ENCODE measurements at places on chromosomes 2 and 18.

GRCh38 chr2:159793326-159793725 is 4.7 kb downstream of the CD302 start:
- no peak for DNase-seq

GRCh38 chr2:5501807-5502206 is 190.4 kb upstream of the SOX11 start:
- DNase-seq, result no peak

GRCh38 chr2:567865-568638 is 109.2 kb downstream of the TMEM18 start:
- DNase-seq, result no peak

DNA sequence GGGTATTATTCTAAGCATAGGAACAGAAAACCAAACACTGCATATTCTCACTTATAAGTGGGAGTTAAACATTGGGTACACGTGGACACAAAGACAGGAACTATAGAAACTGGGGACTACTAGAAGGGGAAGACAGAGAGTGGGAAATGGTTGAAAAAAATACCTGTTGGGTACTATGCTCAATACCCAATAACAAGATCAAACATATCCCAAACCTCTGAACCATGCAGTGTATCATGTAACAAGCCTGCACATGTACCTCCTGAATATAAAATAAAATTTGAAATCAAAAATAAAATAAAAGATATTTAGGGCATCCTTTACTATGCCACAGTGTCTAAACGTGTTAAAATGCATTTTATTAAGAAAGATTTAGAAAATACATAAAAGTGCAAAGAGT is 221.0 kb upstream of the TFPI start:
- no peak for DNase-seq

DNA sequence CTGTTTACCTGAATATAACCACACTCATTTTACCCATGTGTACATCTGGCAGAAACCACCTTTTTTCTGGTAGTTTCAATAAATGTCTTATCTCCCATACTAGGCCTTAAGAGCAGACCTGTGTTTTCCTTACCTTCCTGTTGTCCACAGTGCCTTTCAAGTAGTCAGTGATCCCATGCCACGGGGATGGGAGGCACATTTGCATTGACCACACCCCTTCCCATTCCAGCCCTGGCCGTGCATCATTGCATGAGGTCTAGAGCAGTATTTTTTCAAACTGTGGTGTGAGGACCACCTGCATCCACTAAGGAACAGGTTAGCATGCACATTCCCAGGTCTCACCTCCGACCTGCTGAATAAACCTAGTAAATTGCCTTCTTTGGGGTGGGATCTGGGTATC is 165.2 kb upstream of the FOSL2 start:
- no peak for DNase-seq

DNA sequence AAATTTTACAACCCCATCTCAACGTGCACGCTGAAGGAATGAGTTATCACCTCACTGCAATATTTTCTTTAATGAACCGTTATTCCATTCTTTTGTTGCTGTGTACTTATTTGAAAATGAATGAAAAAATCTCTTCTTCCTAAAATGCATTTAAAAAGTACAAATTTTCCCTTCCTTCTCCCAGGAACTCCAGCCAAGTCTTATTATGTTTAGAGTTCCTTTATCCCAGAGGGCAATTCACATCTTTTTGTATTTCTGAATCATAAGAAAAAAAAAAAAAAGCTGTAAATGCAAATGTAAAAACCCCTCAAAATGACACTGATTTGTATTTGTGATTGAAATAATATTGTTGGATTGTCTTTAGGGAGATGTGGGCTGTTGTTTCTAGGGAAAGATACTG is 2194.3 kb upstream of the CELF4 start:
- no peak for DNase-seq

DNA sequence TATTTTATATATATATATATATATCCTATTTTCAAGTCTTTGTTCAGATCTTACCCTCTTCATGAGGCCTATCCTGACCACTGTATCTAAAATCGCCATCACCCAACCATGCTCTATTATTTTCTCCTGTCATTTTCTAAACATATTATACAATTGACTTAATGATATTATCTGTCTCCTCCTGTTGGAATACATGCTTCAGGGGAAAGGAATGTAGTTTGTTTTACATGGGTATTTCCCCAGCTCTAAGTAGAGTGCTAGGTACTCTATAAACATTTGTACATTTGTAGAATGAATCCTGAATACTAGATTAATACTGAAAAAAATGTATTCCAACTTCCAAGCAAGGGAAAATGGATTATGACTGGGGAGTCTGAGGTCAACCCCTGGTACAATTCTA is 26.2 kb downstream of the TTC21B start:
- DNase-seq, result no peak

GRCh38 chr2:128421286-128421685 is 102.6 kb upstream of the HS6ST1 start:
- no peak for DNase-seq

DNA sequence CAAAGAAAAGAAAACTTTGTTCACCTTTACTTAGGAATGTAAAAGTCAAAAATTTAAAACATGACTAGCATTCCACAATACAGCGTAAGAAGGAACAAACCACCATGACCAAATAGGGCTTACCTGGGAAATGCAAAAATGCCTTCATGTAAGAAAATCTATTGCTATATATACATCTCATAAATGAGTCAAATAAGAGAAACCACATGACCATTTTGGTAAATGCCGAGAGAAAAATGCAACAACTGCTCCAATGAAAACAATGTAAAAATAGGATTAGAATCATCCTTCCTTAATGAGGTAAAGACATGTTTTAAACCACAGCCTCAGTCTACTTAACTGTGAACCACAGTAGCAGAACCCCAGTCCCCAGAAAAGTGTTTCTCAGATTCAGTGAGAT is 49.4 kb downstream of the TGOLN2 start:
- DNase-seq, result no peak

DNA sequence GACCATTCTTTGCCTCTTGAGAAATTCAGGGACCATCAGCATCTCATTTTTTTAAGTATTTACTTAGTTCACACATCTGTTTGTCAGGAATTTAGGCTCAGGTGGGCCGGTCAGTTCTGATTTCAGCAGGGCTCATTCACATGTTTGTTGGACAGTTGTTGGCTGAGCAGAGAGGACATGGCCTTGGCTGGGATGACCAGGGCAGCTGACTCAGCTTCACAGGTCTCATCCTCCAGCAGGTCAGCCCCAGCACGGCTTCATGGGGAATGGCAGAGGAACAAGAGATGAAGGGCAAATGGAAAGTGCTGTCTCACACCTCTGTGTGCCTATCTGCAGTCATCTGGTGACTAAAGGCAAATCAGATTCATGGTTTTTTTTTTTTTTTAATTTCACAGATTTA is 136.1 kb upstream of the TMEM200C start:
- DNase-seq, result no peak

DNA sequence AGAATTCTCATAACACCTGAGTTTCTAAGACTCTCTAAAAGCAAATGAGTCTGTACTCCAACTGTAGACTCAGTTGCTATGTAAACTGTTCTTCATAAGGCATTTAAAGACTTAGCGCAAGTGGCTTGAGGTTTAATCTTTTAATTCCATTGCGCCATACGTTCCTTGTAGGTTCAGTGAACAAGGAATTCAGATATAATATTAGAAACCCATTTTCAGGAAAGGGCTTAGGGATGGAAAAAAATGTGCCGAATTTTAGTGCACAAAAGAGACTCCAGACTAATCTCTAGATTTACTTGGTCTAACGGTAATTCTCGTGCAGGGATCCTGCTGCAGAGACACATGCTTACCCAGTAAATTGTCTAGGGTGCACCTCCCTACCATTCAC is 268.9 kb upstream of the TANK start:
- DNase-seq, result no peak

DNA sequence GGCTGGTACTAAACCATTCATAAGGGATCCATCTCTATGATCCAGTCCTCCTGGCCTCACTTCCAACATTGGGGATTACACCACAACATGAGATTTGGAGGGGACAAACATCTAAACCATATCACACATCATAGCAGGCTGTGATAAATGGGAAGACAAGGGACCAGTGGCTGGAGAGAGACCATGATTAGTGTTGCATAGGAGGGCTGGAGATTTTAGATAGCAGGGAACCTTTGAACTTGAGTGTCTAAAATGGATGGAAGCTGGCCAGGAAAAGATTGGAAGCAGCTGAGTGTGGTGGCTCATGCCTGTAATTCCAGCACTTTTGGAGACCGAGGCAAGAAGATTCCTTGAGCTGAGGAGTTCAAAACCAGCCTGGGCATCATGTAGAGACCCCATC is 12.4 kb upstream of the SCG2 start:
- DNase-seq, result no peak

DNA sequence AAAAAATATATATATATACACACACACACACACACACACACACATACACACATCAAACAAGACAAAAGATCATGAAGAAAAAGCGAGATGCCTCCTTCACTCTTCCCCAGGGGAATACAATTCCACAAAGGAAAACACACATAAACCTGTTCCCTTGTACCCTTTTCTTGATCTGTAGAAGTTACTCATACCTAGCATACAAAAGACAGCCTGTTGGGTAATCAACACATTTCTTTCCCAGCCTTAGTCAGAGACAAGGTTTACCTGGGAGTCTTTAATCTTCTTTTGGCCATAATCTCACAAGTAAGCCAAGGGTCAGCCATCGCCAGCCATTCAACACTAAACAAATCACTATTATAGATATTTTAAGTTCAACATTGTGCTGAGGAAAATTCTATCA is 407.0 kb downstream of the SUCLG1 start:
- no peak for DNase-seq

Data from NCI-H2171 (cell line).